ENCODE measurements at places on chromosomes 3 and 15.

GRCh38 chr3:48928679-48929078 is 10.0 kb downstream of the ARIH2 start:
- no peak for DNase-seq

DNA sequence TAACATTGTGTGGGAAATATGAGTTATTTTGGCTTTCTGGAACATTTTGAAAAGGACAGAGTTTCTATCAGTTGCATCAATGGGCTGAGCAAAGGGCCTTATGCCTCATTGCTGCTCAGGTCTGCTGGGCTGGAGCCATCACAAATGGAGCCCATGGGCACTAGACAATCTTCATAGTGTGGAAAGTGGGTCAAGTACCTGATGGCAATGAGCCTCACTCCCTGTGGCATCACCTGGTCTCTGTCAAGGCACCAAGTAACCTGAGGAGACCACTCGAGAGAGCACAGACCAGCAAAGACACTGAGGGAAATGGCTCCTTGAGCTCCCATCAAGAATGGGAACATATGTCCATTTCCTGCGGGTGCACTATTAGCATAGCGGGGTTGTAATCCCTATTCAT is 96.7 kb upstream of the PPP2R3A start:
- no peak for DNase-seq

- peak; percentile 67 for DNase-seq
Measured at GRCh38 chr3:151216641-151217607, 13.9 kb upstream of the GPR171 start.

DNA sequence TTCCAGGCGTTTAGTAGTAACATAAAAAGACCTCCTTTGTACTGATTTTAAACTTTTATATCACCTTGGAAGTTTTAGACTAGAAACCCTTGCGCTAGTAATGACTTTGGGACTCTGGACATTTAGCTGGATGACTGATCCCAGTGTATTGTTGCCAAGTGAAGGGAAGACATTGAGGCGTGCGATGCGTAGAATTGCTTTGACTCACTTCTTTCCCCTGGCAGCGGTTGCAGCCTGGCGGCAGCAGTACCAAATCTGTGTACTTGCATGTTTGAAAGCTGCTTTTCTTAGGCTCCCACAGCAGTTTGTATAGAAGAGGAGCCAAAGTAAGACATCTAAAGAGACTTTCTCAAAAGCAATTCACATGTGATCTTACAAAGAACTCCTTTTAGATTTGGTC is 151.6 kb downstream of the BBX start:
- no peak for DNase-seq

- no peak for DNase-seq
Measured at GRCh38 chr15:101029971-101030661, 111.0 kb downstream of the LRRK1 start.

DNA sequence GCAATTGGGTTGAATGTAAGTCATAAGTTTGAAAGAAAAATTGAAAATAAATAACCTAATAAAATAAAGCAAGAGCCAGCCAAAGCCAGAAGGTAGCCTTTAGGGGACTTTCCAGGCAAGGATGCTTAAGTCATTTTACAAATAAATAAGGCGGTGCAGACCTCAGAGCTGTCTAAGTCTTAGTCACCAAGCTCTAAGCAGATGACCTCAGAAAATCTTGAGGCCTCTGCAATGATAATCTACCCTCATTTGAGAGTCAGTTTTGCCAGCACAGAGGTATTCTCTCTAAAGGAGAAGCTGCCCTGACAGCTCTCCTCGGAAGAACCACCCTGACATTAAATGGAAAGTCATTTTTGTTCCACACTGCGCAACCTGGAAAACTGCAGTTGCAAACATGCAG is 113.9 kb downstream of the OXNAD1 start:
- peak; percentile 48 for DNase-seq

- no peak for DNase-seq
Measured at GRCh38 chr3:152243301-152243711, 25.4 kb upstream of the MBNL1 start.

- peak; percentile 8 for DNase-seq
Measured at GRCh38 chr3:14425581-14426304, 23.3 kb downstream of the SLC6A6 start.

DNA sequence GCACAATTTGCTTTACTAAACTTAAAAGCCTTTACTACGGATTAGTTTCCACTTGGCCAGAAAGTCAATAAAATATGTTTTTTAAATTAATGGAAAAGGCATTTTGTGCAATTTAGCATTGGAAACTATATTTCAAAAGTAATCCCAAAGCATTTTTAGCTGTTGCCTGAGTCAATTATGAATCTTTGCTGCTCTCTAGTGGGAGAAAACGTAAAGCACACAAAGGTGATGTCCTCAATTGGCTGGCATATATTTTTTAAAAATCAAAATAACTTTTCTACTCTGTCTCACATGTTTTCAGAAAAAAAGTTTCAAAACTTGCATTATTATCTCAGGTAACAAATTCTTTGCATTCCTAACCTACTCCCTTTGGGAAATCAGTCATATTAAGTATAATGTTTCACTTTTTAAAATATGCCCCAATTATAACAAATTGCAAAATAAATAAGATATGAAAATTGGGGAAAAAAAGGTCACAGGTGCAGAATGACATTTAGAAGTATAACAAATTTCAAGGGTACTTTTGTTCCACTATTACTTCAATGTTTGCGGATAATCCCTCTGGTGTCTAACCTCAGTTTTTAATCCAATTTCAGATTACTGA is 47.2 kb upstream of the TEX55 start:
- peak; percentile 33 for DNase-seq

DNA sequence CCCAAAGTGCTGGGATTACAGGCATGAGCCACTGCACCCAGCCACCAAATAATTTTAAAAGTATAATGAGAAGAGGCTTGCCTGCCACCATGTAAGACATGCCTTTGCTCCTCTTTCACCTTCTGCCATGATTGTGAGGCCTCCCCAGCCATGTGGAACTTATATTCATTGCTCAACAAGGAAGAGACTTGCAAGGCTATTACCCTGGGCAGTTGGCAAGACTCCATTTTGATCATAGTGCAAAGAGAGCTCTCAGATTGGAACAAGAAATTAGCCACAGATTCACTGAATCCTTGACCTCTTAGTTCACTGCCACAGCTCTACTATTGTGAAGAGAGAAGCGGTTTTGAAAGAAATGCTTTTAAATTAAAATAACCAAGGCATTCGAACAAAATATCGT is 6.1 kb downstream of the SCAP start:
- no peak for DNase-seq

GRCh38 chr3:27281671-27282150 is 87.5 kb downstream of the NEK10 start:
- no peak for DNase-seq

DNA sequence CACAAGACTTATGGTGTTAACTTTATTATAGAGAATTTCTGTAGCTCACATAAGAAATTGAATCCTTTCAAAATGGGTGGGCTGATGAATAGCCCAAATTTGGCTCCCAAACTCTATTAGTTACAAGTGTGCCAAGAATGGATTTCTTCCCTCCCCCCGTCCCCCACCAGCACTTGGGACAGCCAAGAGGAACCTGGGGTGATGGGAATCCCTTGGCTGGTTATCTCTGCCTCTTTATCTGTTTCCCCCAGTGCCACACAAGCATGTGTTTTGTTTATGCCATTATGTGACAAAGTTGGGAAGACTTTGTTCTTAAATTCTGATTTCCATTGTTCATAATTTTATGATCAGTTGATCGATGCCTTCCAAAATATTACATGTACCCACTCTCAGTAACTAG is 28.3 kb downstream of the CMSS1 start:
- DNase-seq = no peak
